ENCODE measurements at places on chromosomes 16 and 17. TPM values are rescaled to one million over a fixed set of nuclear protein-coding genes. Genes with fewer than 3 reads are reported as not detected.

GRCh38 chr16:72946063-72946462 is 101.9 kb downstream of the ZFHX3 start:
- no peak for DNase-seq

MYADML2 gene
- not detected for total RNA-seq

KRT40 gene
- not detected for total RNA-seq

DNA sequence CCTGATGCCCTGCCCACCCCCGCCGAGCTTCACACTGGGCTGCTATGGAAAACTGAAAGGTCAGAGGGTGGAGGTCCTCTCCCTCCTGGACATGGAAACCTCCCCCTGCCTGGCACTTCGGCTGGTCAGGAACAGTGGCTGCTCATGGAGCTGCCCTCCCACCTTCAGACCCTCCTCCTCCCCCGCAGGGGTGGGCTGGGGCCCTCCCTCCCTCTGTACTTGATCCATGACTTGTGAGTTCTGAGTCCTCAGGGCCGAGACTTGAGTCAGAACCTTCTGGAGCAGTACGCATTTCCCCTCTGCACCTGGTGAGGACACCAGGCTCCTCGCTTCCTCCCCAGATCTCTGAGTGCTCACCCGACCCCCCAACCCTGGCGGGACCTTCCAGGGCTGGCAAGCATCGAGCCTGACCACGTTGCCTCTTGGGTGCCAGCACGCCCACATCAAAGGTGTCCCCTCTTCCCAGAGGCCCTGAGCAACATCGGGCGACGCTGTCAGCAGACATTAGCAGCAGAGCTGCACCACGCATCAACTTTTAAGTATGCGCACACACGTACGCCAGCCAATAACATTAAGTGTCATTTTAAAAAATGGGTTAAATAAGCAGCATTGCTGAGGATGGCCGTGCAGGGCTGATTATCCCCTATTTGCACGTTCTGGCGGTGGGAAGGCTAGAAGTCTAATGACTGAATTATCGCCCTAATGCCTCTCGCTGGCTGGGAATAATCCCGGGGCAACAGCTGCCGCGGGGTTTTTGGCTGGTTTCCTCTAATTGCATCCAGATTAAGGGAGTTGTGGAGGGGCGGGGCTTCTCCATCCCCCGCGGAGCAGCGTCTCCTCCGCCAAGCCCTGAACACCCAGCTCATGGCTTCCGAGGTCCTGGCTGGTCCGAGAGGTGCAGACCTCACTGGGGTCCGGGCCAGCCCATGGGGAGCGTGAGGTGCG is 98.0 kb downstream of the TBC1D16 start:
- DNase-seq = peak; percentile 76

NPIPA3 gene
- total RNA-seq = 0.88 TPM

ICAM2 gene
- total RNA-seq = 6.5 TPM
